Panc1 (cell line): ENCODE measurements at places on chromosomes 6 and 20.

GRCh38 chr20:41147767-41148191 lies 10.4 kb downstream of the PLCG1 start:
- DNase-seq: no peak

- no peak for DNase-seq
Measured at GRCh38 chr6:141492521-141493284, 640.0 kb upstream of the GJE1 start.

DNA sequence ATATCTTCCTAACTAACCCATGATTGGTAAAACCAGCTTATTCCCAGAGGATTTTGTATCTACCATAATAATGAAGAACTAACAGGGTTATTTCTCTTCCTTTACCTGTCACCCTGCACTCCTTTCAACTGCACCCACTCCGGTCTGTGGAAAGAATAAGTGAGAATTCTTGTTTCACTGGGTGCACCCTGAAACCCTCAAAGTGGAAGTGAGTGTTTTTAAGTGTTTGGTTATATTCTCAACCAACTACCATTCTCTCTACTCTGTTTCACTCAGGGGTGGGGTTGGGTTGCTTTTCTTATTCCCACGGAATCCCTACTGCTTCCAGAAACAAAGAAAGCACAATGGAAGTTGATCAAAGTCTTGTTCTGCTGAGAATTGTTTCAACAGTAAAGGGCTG lies 42.6 kb upstream of the KHDRBS2 start:
- no peak for DNase-seq

DNA sequence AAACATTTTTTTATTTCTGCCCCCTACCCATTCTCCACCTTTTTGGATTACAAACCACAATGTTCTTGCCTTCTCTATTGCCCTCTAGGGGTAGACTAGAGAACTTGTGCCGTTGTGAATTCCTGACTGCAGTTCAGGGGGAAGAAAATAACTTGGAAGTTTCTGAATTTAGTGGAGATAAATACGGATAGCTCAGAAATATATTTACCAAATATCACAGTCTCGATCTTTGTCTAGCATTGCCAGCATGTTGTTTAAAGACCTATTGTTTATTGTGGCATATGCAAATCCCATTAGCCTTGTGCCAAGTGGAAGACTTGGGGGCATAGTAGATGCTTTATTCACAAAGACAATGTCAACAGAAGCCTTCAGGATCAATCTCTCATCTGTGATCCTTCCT lies 154.1 kb upstream of the MMS22L start:
- DNase-seq: peak; percentile 7

DNA sequence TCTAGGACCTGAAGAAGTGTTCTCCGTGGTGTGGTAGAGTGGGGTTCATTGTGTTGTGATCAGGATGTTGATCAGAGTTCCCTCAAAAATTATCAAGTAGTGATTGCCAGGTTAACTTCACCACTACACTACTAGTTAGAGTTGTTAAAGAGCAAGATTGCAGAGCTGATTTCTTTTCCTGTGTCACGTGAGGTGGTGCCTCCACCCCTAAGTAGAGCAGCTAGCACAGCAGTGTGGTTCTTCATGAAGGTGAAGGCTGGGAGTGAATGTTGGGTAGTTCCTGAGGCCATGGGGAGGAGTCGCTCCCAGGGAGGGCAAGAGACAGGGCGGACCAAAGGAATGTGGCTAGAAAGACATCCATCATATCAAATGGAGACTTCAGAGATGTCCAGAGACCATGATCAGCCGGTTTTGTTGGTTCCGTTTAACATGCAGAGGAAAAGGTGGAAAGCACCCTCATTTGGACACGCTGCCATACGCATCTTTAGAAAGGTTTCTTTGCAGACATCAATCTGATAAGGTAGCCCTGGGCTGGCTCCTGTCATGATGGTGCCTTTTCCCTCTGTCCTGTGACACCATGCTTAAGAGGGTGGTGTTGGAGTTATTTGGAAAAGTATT lies 79.2 kb upstream of the IYD start:
- no peak for DNase-seq

DNA sequence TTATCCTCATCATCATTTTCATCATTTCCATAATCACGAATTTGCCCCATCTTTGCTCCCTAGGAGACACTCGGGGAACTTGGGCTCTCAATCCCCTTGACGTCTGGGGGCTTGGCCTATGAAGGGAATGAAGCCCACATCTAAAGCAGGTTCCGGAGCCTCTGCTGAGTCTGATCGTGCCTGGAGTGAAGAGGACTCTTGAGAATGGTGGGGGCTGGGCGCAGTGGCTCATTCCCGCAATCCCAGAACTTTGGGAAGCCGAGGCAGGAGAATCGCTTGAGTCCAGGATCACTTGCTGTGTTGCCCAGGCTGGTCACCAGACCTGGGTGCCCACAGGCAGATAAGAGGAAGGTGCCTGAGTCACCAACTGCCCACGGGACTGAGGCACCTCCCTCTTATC lies 114.5 kb downstream of the SYCP2 start:
- DNase-seq: no peak

GRCh38 chr6:15065261-15065989 lies 180.4 kb upstream of the JARID2 start:
- no peak for DNase-seq

GRCh38 chr6:101445527-101445926 lies 52.0 kb downstream of the GRIK2 start:
- DNase-seq: no peak

- peak; percentile 28 for DNase-seq
Measured at GRCh38 chr20:52060794-52061714, 130.5 kb downstream of the ZFP64 start.

DNA sequence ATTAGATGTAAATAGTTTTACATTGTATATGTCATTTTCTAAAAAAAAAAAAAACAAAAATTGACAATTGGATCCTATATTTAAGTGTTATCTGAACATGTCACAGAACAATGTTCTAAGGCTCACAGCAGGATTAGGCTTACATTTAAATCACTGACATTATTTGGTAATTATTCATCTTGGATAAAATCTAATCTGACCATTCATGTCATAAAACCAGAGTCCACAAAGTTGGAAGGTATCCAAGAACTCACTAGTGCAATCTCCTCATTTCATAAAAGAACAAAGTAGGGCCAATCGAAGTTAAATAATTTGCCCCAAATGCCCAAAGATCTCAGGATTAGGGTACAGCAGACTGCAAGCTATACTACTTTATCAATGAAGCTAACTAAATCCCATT lies 73.0 kb downstream of the PDSS2 start:
- no peak for DNase-seq
